Cardiac fibroblast (primary cell): ENCODE measurements at places on chromosomes 6 and 20.

DNA sequence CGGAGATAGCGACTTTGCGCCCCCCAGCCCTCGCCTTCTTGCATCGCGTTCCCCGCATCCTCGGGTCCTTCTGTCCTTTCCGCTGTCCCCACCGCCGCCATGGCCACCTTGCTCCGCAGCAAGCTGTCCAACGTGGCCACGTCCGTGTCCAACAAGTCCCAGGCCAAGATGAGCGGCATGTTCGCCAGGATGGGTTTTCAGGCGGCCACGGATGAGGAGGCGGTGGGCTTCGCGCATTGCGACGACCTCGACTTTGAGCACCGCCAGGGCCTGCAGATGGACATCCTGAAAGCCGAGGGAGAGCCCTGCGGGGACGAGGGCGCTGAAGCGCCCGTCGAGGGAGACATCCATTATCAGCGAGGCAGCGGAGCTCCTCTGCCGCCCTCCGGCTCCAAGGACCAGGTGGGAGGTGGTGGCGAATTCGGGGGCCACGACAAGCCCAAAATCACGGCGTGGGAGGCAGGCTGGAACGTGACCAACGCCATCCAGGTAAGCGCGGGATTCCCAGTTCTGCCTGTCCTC, 401 bp downstream of the SLC32A1 start:
- DNase-seq, result no peak

- DNase-seq, result no peak
These were observed 475.4 kb downstream of the EYS start for GRCh38 chr6:65231616-65232015.

GRCh38 chr20:63293871-63294535, 1.0 kb downstream of the COL20A1 start:
- no peak for DNase-seq

DNA sequence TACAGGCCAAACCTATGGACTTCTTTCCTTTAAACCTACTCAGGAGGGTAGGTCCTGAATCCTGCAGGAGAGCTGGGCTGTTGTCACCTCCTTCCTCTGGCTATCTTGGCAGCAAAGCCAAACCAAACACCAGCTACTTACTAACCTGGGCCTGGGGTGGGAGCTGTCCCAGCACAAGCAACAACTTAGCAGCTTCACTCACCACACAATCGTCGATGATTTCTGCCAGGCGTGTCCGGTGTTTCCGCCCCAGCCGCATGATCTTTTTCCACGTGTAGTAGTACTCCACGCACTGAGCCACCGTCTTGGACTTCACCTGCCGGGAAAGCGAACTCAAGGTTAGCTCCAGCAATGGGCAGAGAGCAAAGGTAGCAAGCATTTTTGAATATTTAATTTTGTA, 25.4 kb upstream of the MRPS10 start:
- DNase-seq, result no peak

DNA sequence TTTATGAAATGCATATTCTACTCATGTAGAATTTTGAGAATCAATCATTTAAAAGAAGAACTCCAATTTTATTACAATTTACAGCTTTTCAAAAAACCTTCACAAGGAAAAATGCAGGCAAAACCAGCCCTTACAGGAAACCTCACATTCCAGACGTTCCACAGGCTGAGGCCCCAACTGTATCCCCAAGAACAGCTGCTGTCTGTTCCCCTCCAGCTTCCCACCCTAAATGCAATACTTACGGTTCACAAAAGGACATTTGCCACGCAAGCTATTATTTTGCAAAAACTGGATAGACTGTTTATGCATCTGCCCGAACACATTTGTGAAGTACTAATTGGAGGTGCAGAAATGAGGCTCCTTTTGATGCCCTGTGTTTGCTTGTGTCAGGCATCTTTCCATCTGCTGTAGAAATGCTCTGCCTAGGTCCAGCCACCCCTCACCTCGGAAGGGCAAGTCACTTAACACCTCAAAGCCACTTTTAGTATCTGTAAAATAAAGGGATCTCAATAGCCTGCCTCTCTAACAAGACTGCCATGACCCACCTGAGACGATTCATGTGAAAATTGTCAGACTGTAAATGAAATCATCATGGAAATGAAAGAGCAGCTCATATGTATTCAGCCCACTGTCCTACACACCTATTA, 26.5 kb downstream of the PDE10A start:
- peak; percentile 89 for DNase-seq

DNA sequence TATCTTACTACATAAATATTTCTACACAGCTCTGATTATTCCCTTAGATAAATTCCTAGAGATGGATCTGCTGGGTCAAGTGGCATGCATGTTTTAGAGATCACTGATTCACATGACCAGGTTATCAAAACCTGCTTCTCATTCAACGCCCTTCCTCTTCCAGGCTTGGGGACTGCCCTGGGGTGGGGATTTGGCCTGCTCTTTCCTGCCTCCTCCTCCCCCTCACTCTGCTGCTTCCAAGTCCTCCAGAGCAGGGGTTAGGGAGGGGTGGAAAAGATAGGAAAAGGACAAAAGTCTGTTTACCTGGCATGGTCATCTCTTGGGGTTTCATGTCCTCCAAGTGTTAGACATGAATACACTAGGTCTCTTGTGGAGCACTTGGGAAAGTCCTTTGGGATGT, 105.6 kb upstream of the GPR6 start:
- no peak for DNase-seq

DNA sequence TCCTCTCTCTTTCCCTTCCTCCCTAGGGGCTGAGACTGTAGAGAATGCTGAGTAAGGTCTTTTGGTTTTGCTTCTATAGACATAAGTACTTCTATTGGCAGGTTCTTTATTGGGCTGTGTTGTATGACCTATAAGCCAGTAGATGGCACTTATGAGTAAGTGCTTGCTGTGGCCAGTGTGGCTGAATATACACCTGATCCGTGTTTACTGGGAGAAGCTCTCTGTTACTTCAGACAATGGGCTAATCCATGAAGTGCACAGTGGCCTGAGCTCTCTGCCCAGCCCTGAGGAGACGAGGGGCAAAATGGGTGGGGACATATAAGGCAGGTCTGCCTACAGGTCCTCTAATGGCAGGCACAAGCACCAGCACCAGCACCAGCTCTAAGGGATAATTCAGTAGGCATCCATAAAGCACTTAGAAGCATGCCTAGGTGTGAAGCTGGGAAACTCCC, 610.3 kb downstream of the RNF144B start:
- peak; percentile 73 for DNase-seq
